ENCODE measurements at places on chromosomes 12 and 14.

GRCh38 chr12:123270214-123271000 is 1.2 kb downstream of the CDK2AP1 start:
- DNase-seq = no peak

GRCh38 chr12:102879144-102879763 is 37.8 kb downstream of the PAH start:
- no peak for DNase-seq

DNA sequence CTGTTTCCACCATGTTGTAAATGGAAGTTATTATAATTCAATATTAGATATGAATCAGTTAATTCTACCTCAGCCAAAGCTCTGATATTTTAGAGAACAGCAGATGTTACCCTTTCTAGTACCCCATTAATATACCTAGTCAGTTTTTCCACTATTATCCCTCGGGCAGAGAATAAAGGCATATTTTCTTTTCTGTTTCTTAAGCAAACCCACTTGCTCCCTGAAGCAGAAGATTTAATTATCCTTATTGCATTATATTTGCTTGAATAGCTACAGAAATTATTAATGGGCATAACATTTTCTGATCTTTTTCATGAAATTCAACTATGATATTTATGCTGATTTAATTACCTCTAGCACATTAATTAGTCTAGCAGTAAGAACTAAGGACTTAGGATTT is 832.9 kb upstream of the FBXO33 start:
- no peak for DNase-seq

DNA sequence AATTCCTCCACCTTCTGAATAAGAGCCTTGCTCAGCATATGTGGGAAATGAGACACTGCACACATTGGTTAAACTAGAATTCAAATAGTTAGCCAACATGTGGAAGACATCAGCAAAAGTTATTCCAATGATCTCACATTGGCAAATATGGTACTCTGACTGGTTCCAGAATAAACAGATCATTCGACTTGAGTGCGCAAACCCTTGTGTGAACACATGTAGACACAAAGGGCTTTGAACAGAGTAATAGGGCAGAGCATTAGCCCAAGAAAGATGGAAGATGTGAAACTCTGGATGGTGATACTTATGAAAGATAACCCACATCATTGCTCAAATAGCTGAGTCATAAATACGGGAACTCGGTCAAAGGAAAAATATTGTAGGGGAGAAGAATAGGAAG is 1133.4 kb upstream of the SEL1L start:
- DNase-seq = no peak

DNA sequence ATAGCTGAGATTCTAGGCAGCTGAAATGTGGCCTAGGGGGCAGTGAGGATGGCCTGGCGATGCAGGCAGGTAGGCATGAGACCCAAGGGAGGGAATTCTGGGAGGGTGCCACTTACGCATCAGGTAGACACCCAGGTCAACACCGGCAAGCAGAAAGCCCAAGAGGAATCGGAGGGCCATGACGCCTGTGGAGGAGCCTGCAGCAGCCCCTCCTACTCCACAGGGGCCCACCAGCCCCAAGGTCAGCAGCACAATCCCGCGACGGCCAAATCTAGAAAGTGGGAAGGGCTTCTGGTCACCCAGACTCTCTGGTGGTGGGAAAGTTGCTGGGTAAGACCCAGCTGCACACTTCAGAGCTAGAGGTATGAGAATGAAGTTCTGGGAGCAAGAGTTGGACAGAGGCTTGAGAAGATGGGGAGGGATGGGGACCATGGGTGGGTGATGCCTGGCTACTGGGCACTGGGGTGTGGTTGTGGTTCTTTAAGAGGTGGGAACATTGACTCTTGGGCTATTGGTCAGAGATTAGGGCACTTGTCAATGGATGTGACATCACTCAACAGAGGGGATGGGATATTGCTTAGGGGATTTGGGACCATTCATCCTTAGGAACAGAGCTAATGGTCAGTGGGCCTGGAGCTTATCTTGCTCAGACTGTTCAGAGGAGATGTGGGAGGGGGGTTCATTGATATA is 3.4 kb downstream of the SLC22A17 start:
- no peak for DNase-seq
